ENCODE measurements at places on chromosomes 3 and 15. TPM values are rescaled to one million over a fixed set of nuclear protein-coding genes. Genes with fewer than 3 reads are reported as not detected.
A peak's percentile ranks its signal among the peaks of the same experiment; 100 is the strongest.

DNA sequence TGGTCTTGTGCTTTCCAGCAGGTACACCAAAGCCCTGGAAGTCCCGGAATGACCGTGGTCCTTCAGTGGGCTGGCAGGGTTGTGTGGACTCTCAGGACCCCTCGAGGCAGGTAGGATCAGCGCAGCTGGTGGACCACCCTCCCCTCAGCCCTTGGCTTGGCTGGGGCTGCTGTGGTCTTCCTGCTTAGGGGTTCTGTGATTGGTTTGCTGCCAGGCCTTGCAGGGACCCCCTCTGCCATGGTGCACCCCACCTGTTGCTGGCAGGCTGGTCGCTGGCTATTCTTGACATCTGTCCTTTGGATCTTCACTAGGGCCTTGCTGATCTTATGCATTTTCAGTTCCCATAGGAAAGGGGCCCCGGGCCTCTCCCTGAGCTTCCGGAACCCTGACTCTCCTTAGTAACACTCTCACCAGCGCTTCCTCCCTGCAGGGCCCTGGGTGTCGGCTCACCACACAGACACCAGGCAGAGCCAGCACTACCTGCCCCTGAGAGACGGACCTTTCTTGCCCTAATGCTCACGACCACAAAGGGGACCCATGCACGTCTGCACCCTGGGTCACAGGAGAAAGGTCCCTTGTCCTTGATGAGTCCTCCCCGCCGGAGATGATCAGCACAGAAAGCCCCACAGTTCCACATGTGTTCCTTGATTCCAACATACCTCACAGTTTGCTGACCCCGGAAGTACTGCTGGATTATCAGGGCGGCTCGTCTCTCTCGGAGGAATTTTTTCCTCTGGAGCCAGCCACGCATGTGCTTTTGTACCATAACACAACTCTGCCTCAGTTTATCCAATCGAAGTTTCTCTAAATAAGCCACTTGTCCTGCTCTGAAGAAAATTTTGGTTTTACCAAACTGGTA is 51.7 kb downstream of the MYO5C start:
- no peak for DNase-seq
- H3K27me3 ChIP-seq, result no peaks in the 10 kb centered on the region
- no peaks in the 10 kb centered on the region for H3K36me3 ChIP-seq
- H3K27ac ChIP-seq, result no peak overlapping the region
- H3K4me3 ChIP-seq, result no peak overlapping the region

DNA sequence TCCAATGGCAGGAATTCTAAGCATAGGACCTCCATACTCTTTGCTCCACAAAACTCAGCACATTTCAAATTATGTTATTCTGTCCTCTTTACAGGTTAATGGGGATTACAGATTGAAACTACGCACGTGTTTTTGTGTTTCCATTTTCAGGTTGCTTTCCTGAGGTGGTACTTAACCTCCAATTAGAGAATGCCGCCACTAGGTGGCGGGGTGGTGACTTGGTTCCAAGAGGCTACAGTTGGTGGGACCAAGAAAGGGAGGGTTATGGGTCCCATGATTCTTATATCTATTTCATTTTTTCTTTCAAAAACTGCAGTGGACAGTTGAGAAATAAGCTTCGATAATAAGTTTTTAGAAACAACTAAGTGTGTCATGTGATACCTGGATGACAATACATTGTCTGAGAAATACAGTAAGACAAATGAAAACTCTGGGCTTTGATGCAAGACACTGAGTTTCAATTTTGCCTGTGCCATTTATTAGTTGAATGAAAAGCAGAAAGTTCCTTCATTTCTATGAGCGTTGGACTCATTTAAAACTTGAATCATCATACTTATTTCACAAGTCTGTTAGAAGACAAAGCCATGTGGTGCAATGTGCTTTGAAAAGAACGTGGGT is 539.0 kb downstream of the FGF12 start:
- no peaks in the 10 kb centered on the region for H3K27me3 ChIP-seq
- H3K4me3 ChIP-seq, result no peak overlapping the region
- no peaks in the 10 kb centered on the region for H3K36me3 ChIP-seq
- DNase-seq, result peak; percentile 65

The ACP3 gene
- total RNA-seq, result 1.3 TPM

The PPP1R14D gene
- not detected for total RNA-seq

- no peak overlapping the region for H3K4me3 ChIP-seq
- no peak for DNase-seq
- H3K36me3 ChIP-seq, result no peaks in the 10 kb centered on the region
- no peaks in the 10 kb centered on the region for H3K4me1 ChIP-seq
These were observed 30.7 kb upstream of the RPS17 start for GRCh38 chr15:82570721-82571508.

The ZBED2 gene
- not detected for total RNA-seq

DNA sequence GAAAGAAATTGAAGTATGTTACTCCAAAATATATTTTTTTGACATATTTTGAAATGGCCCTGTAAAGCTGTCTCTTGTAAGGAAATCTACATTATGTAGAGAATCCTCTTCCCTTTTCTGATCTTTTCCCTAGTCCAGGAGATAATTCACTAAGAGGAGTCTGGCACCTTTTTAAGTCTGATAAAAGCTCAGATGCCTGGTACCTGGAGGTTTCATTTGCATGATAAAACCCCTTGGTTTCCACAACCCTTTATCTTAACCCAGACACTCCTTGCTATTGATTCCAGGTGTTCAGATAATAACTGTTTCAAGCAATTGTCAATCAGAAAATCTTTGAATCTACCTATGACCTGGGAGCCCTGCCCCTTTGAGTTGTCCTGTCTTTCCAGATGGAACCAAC is 26.5 kb downstream of the FGF12 start:
- no peak for DNase-seq
- H3K4me1 ChIP-seq, result no peaks in the 10 kb centered on the region

GRCh38 chr3:197339841-197340520 is 41.6 kb upstream of the DLG1 start:
- H3K36me3 ChIP-seq, result no peaks in the 10 kb centered on the region
- H3K27me3 ChIP-seq, result no peaks in the 10 kb centered on the region
- H3K4me1 ChIP-seq, result no peaks in the 10 kb centered on the region
- no peak overlapping the region for H3K27ac ChIP-seq

The MKRN3 gene
- total RNA-seq, result not detected

The BCHE gene
- 37.2 TPM for total RNA-seq

GRCh38 chr3:114714237-114714636 is 420.4 kb downstream of the TIGIT start:
- H3K4me3 ChIP-seq, result no peak overlapping the region
- peaks cover 6% of the 10 kb centered on the region for H3K4me1 ChIP-seq
- H3K27ac ChIP-seq, result no peak overlapping the region
- H3K36me3 ChIP-seq, result no peaks in the 10 kb centered on the region
- no peak for DNase-seq

- H3K27ac ChIP-seq, result peak overlapping the region; percentile 95
- no peaks in the 10 kb centered on the region for H3K36me3 ChIP-seq
- H3K4me3 ChIP-seq, result no peak overlapping the region
- peaks cover 6% of the 10 kb centered on the region for H3K4me1 ChIP-seq
These were observed 485.2 kb upstream of the PROK2 start for GRCh38 chr3:72270072-72270681.

The VIPR1 gene
- 2.3 TPM for total RNA-seq

DNA sequence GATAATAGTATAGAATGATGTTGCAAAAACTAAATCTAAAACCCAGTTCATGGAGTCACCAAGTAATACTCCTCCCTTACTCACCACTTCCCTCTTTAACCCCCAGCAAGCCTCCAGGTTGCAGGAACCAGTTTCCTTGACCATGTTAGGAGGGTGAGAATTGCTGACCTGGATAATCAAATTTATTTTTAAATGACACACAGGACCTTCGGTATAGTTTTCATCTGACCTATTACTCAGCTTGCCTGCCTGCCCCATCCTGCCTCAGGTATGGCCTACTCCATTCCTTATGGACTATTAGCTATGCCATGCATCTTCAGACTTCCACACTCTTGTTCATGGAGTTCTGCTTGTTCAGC is 883 bp downstream of the RTP4 start:
- peak overlapping the region; percentile 42 for H3K4me3 ChIP-seq
- DNase-seq, result no peak
- H3K36me3 ChIP-seq, result no peaks in the 10 kb centered on the region
- peak overlapping the region; percentile 94 for H3K27ac ChIP-seq

DNA sequence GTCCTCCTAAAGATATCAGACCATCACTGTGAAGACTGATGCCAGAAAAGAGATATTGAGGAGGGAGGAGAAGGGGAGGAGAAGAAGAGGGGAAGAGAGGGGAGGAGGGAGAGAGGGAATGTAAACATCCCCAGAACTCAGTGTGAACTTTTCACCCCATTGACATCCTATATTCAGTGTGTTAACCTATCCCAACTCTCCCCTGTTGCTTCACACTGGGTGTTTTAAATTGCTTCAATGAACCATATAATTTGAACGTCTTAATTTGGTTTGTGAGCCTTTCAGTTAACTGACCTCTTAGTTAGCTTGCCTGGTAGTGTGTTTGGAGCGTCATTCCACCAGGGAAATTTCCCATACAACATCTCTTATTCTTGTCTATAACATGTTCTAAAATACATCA is 29.8 kb upstream of the PTPRG start:
- no peaks in the 10 kb centered on the region for H3K36me3 ChIP-seq
- no peaks in the 10 kb centered on the region for H3K27me3 ChIP-seq
- H3K4me1 ChIP-seq, result no peaks in the 10 kb centered on the region
- H3K27ac ChIP-seq, result no peak overlapping the region
- DNase-seq, result no peak
- no peak overlapping the region for H3K4me3 ChIP-seq

- peaks cover 14% of the 10 kb centered on the region for H3K4me1 ChIP-seq
- no peaks in the 10 kb centered on the region for H3K27me3 ChIP-seq
- H3K27ac ChIP-seq, result no peak overlapping the region
These were observed 3.4 kb downstream of the IFT57 start for GRCh38 chr3:108218811-108219210.

All from liver (tissue), 10 donors.